ENCODE measurements at places on chromosomes 1 and 21.

- DNase-seq, result no peak
Observed at GRCh38 chr1:1041092-1041523, 21.2 kb downstream of the AGRN start.

- no peak for DNase-seq
Observed at GRCh38 chr1:114597949-114598348, 16.5 kb upstream of the BCAS2 start.

- peak; percentile 9 for DNase-seq
Observed at GRCh38 chr1:228166170-228166936, 749 bp downstream of the IBA57 start.

GRCh38 chr1:43305461-43305860 is 4.7 kb downstream of the TIE1 start:
- DNase-seq, result no peak

- peak; percentile 85 for DNase-seq
Observed at GRCh38 chr21:31220575-31220974, 123.5 kb downstream of the TIAM1 start.

DNA sequence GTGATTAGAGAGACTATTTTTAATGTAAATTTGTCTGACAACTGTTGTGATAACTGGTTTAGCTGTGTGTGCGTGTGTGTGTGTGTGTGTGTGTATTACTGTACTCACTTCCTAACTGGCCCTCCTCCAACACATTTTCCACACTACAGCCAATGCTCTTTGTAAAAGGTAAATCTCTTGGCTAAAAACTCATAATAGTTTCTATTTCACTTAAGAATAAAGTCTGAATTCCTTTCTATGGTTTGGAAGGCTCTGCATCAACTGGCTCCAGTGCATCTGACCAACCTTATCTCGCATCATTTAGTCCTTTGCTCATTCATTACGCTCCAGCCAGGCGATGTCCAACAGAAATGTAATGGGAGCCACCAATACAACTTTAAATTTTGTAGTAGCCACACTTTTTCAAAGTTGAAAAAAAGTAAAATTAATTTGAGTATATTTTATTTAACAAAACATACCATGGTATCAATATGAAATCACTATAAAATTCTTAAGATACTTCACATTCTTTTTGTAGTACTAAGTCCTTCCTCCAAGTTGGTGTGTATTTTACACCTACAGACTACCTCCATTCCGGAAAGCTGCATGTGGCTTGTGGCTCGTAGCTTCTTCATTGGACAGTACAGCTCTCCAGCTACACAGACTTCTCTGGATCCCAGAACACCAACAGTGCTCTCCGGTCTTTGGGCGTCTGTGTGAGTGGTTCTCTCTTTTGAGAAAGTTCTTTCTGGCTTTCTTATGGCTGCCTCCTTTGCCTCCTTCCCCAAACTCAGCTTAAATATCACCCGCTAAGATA is 68.9 kb downstream of the NRIP1 start:
- no peak for DNase-seq

DNA sequence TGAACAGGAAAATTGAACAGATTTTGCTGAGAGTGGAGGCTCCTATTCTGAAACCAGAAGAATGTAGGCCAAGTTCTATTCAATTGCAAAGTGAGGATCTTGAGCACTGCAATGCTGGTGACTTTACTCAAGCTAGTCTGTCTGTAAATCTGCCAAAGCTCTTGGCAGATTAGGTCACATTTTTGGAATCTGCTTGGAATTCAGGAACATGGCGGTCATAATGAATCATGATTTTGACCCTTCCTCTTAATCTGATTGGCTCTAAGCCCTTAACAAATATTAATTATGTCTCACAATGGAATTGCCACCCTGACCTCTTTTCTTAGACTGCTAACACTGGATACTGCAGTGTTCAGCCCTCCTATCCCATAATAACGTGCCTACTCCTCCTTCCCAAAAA is 7.2 kb upstream of the GNG12 start:
- DNase-seq, result no peak

GRCh38 chr1:186014370-186015037 is 280.3 kb downstream of the HMCN1 start:
- DNase-seq, result no peak

DNA sequence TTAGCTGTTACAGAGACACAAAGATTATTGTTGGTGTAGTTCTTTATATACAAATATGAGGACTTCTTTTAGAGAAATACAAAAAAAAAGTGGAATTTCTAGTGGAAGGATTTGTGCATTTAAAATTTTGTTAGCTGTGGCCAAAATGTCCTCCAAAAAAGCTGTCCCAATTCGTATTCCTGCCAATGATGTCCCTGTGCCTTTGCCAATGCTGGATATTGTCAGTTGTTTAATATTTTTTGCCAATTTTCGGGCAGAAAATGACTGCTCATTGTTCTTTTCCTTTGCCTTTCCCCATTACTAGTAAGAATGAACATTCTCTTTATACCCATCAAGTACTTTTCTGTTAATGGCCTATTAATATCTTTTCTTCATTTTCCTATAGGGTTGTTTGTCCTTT is 110.0 kb upstream of the HOOK1 start:
- no peak for DNase-seq

GRCh38 chr1:43836267-43836951 is 97.2 kb upstream of the ARTN start:
- DNase-seq, result peak; percentile 95

GRCh38 chr1:158999316-159000069 is 10.2 kb upstream of the IFI16 start:
- DNase-seq, result no peak

DNA sequence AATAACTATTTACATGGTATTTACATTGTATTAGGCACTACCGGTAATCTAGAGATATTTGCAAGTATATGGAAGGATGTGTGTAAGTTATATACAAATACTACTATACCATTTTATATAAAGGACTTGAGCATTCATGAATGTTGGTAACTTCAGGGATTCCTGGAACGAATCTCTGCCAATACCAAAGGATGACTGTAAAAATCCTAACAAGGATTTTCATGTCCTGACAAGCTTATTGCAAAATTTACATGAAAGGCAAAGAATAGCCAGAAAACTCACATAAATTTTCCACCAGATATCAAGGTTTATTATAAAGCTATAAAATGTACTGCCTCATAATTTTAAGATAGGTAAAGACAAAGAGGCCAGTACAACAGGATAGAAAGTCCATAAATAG is 325.2 kb upstream of the NRIP1 start:
- DNase-seq, result no peak

GRCh38 chr1:21278860-21279845 is 11.1 kb downstream of the ECE1 start:
- no peak for DNase-seq

DNA sequence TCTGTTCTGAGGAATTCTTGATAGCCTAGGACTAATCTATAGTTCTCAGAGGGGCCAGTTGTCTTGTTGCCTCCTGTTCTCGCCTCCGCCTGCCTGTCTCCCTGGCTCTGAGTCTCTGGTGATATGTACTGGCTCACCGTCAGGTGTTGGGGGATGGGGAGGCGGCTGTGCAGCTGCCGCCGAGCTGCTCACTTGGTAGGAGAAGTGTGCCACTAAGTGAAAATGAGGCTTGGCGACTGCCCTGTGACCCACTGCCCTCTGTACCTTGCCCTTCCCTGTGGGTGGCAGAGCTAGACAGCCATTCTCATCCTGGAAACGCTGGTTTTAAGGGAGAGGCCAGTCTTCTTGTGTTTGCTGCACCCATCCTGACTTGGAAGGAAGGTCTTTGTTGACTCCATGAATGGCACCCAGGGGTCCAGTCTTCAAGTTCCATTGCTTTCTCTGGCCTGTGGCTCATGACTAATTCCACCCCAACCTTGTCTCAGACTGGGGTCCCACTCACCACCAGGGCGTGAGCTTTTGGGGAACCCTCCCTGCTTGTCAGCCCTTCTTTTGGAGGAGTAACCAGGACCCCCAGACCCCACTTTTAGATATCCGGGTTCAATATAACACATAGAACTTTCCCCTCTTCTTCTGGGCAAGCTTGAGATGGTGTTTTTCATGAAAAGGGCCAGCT is 120.6 kb downstream of the CACNA1E start:
- DNase-seq, result no peak

- DNase-seq, result peak; percentile 87
Observed at GRCh38 chr1:61141288-61142042, 59.1 kb downstream of the NFIA start.

GRCh38 chr1:157045250-157046218 is at the start of gene ARHGEF11:
Gene ARHGEF11, minus strand, starts transcription at chr1:157045742. Its CDS starts 1,412 bp downstream, at chr1:157044330.
- peak; percentile 58 for DNase-seq

DNA sequence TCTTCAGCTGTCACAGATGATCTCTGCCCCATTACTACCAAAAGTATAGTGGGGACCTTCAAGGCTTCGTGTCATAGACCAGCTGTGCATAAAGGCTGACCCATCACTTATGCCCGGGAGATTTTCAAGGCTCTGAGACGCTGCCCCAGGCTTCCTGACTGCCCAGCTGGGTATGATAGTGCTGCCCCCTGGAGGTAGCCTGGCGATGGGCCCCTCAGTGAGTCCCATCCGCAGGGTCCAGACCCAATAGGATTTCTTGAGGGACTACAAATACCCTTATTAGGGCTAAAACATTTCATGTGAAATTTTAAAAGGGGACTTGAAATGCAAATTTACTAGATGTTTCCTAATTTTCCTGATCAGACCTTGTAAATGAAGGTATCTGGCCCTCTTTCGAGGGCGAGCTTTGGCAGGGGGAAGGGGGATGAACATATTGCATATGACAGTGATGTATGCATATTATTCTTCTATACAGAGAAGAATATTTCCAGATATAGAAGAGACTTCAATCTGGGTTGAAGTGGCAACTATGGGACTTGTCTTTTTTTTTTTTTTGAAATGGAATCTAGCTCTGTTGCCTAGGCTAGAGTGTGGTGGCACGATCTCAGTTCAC is 11.7 kb upstream of the FCMR start:
- DNase-seq, result no peak

DNA sequence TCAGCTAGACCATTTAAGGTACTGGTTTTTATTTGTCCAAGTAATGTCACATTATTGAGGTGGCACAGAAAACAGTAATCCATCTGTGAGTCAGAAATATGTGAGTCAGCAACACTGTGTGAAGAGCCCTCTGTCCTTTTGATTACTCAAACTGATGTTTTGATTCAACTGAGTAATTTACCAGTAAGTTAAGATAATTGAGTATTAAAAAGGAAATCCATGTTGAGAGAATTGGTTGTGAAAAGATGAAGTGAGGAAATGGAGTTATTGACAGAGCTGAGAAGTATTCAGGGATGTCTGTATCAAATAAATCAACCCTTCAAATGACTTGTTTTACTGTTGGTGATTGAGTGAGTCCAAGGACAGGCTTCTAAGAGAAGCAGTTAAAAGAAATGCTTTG is 302.7 kb upstream of the SGIP1 start:
- no peak for DNase-seq

DNA sequence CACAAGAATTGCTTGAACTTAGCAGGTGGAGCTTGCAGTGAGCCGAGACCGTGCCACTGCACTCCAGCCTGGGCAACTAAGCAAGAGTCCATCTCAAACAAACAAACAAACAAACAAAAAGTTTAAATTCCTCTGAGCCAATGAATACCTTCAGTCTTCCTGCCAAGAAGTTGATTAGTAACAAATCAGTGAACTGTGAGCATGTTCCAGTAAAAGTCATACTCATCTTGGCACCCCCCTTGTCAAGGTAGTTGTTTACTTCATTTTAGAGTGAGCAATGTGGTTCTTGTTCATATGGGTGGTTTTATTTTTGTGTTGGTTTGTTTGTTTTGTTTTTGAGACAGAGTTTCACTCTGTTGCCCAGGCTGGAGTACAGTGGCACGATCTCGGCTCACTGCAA is 18.0 kb upstream of the SLC2A7 start:
- DNase-seq, result no peak

GRCh38 chr1:212610575-212610967 is 2.0 kb downstream of the ATF3 start:
- DNase-seq, result no peak

DNA sequence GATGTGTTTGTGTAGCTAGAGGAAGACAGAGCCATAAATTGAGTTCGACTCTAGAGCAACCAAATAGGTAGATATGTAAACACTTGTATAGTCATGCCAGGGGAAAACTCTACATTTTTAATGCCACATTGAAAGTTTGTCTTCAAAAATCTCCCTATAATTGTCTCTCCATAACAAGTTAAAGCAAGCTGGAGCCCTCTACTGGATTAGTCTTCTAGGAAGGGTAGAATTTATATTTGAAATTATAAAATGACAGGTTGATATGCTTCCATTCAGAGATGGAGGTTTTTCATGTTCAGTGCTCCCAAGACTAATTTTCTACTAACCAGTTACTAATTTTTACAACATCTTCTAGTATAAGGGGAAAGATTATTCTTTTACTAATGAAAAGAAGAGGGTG is 13.1 kb upstream of the COL24A1 start:
- DNase-seq, result no peak

- DNase-seq, result no peak
Observed at GRCh38 chr1:180521474-180522212, 19.3 kb upstream of the ACBD6 start.

GRCh38 chr1:171191992-171192391 is 6.9 kb downstream of the FMO2 start:
- no peak for DNase-seq

DNA sequence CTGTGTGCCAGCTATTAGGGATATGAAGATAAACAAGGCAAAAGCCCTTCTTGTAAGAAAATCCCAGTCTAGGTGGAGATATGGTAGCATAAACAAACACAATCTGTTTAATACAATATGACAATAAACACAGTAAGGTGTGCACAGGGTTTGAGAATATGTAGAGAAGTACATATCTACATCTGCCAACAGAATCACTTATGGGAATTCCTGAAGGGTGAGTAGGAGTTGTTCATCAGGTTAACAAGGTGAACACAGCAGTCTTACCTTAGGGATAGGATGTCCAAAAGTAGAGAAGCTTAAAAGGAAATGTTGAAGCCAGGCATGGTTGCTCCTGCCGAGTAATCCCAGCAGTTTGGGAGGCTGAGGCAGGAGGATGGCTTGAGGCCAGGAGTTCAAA is 57.7 kb upstream of the LRRC7 start:
- DNase-seq, result no peak

DNA sequence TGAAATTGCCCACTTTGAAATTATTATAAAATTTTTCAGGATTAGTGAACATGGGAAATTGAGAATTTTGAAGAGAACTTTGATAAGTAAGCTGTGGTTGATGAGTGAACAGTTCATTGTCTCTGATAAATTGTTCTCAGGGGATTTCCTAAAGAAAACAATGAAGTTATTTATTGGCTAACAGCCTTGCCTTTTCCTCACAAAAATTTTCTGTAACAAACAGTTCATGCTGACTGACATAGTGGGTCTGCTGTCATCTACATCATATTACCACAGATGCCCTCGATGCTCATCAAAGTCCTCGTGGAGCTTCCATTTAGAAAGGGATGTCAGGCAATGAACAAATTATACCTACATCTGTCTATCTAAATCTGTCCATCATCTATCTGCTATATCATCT is 113.4 kb downstream of the PTBP2 start:
- DNase-seq, result no peak

- no peak for DNase-seq
Observed at GRCh38 chr1:94980582-94981574, 54.0 kb upstream of the CNN3 start.

DNA sequence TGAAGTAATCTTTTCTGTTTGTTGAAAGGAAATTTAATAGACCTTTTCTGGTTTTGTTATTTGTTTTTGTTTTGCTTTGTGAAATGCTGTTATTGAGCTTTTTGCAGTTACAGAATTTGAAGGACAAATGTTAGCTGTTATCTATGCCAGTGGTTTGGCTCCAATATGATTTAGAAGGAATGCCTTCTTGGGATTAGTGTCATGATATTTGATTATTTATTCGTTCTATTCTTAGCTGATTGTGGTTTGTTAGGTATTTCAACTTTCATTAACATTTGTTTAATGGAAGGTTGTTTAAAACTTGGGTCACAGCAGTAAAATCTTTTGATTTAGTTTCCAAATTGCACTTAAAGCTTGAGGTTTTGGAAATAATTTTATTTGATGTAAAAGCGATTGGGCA is 33.5 kb downstream of the ADGRL2 start:
- no peak for DNase-seq
